SJCRH30 (cell line): ENCODE measurements at places on chromosomes 7 and 10.

DNA sequence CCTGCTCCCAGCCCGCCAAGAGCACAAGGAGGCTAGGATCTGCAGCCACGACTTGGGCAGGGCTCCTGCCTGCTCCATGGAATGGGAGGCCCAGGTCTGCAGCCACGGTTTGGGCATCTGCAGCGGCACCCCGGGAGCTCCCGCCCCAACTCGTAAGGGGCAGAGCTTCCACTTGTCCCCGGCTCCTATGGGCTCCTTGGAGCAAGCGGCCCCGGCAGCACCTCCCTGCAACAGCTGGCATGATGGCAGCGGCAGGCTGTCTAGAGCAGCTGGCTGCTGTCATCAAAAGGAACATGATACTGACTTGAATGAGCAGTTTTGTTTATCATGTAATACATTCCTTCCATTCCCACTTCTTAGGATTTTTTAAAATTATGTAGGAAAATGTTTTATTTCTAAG is 684.0 kb upstream of the FOXK1 start:
- DNase-seq: peak; percentile 93

GRCh38 chr10:30383356-30383755 is 34.3 kb upstream of the MTPAP start:
- DNase-seq: no peak

DNA sequence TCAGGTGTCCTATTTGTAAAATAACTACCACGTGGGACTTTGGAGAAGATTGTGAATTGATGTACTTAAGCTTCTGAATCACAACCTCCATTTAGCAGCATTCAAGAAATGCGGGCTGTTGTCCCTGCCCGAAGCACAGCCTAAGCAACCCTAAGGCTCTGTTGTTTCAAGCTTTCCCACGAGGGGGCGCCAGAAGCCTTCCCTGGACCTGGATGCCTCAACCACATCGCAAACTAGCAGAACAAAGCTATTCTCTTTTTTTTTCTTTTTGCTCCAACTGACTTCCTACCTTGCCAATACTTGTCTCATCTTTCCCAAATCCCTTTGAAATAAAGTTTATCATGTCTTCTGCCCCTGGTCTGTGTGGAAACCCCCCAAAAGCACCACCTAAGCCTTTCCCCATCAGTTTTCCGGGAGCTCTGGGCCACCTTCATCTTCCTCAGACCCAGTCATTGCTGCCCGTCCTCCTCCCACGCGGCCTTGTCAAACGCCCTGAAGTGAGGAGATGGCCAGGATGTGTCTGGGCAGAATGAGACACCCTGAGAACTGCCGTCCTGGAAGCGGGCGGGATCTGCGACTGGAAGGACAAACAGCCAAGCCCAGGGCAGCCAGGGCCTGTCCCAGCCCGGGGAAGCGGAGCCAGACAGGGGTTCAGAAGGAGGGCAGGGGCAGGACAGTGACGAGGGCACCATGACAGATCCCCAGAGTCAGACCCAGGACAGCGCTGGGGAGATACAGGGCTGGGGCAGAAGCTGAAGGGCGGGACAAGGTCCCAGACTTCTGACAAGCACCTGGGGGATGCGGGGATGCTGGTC is 112.7 kb downstream of the SLIT1 start:
- peak; percentile 80 for DNase-seq

GRCh38 chr10:77036276-77036675 is 601.3 kb downstream of the KCNMA1 start:
- no peak for DNase-seq

DNA sequence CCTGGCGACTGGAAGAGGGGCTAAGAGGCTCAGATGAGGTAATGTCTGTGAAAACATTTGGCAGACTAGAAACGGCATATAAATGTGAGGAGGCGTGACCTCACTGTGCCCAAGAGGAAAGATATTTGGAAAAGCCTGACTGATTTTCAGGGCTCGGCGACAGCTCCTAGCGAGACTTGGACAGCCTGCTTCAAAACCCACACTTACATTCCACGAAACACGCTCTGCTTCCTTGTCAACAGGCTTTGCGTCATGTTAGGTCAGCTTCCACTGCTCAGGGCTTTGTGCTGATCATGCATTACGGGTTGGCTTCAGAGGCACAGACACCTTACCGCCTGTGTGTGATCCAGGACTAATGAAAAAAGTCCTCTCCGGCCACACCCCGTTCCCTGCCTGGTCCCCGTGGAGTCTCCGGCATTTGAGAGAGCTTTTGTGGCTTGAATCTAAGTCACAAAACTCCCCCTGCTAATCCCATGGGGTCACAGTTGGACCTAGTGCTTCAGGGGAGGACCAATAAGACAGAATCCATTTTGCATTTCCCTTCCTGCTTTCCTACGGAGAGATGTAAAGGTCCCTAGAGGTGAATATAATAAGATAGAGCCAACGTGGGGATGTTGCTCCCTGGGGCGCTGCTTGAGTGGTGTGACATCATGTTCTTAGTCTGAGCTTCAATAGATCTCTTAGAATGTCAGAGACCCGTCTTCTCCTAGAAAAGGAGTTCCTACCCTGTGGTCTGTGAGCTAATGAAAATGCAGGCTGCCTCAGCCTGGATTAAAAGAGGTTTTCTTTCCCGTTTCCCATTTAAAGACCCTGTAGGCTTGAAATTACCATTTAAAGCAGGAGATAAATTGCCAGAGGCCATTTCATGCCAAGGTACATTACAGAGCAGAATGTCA is 25.5 kb downstream of the FGFBP3 start:
- DNase-seq: peak; percentile 69

DNA sequence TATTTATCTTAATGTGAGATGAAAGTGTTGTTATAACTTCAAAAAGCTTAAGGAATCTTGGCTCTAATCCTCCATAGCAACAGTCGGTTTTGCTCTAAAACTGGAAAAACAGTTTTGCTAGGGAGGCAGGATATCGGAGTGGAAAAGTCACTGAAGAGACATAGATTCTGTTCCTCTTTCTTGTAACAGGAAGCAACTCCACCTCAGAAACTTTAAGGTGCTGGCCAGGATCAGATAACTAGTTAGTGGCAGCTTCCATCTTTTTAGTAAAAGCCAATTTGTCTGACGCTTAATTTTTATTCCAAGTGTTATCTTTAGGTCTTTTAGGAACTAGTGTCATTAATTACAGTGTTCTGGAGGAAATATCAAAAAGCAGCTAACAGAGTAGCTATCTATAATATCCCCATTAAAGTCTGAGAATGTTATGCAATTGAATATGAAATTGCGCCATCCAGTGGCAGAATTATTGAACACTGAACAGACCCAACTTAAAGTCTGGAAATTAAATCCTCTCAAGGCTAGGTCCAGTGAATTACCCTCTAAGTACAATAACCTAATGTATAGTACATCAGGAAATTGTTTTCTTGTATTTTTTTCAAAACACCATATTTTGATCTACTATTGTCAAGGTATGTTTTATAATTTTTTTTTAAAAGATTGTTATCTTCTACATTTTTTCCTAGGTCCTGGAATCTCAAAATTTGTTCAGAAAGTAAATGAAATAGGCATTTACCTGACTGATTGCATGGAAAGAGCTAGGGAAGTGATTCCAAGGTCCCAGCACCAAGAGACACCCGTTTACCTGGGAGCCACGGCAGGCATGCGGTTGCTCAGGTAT is 65.9 kb upstream of the CC2D2B start:
- DNase-seq: peak; percentile 24

- DNase-seq: peak; percentile 28
Observed at GRCh38 chr7:727104-727805, at the start of gene PRKAR1B. Gene PRKAR1B (minus strand): TSS chr7:727281. CDS start chr7:711505, 15,776 bp downstream.

DNA sequence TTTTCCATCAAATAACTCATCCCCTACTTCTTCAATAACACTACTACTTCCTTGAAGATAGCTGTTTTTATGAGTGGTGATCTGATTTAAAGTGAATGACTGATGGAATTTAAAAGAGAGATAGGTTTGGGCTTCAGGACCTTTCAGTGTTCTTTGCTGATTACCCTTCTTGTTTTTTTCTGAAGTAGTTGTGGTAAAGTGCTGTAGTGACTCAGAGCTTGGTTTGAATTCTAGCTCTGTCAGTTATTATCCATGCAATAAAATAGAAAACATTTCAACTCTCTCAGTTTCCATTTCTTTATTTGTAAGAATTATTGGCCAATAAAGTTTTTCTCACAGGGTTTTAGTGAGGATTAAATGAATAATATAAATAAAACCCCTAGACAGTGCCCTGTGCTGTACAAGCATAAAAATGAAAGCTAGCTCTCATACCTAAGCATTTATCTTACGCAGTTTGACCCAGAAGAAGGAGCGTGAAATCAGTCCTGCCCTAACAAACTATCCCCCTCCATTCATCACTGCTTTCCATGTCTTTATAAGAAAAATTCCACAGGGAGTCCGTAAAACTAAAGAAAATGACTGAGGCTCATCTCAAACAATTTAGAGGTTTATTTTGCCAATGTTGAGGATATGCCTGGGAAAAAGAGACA is 25.1 kb upstream of the AKAP9 start:
- no peak for DNase-seq

GRCh38 chr7:81064426-81064825 is 145.6 kb upstream of the SEMA3C start:
- DNase-seq: peak; percentile 94

DNA sequence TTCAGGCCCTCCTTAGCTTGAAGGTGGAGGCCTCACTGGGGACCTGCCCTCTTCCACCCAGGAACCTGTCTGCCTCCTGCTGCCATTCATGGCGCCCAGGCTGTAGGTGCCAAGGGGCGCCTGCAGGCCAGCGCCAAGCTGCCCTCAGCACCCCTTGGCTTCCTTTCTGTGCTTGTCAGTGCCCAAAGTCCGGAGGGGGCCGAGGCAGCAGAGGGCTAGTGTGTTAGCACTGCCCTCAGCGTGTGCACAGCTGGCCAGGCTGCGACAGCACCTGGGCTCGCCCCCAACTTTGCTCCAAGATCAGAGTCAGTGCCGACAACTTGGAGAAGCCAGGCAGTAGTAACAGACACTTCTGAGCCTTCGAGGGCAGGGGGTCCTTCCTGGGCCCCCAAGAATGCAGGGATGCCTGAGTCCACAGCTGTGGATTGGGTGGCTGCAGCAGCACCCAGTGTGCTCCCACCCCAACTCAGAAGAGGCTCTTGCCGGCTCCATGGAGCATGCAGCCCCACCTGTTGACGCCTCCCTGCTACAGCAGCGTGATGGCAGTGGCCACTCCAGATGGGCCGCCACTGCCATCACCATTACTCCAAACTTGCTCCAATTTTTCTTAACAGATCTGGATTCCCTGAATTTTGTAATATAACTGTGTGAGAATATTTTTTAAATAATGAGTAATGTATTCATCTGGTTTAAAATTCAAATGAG is 41.7 kb downstream of the CACUL1 start:
- DNase-seq: no peak

GRCh38 chr7:116407165-116407564 is 92.4 kb upstream of the CAV2 start:
- DNase-seq: no peak

DNA sequence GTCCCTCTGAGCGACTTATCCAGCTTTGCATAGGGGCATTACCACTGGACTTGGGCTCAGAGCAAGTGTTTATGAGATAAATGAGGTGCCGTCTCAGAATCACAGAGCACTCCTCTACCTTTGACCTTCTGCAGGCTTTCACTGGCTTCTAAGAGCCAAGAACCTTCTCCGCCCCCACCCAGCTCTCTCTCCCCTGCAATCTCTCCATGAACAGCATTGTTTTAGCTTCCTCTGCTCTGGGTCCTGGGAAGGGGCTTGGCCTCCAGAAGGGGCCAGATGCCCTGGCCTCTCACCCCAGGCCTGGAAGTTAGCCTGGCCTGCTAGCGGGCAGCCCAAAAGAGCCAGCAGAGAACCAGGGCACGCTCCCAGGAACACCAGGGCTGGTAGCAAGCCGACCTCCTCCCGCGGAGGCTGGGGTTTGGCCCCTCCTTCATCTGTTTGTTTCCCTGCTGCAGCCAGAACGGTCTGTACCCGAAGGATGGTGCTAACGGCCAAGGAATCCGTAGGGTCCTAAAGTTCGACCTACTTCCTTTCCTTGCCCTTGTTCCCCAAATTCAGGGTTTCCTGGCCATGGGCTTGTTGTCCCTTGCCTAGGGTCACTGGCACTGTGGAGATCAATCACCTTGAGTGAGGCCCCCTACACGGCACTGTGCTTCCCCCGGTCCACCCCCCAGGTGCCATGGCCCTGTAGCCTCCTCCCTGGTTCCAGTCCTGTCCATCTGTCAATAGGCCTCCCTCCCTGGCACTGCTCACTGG is 18.7 kb upstream of the DDIT4 start:
- peak; percentile 76 for DNase-seq

- no peak for DNase-seq
Observed at GRCh38 chr7:157413881-157414701, 77.3 kb downstream of the DNAJB6 start.

GRCh38 chr10:110508159-110508788 is 10.6 kb downstream of the DUSP5 start:
- no peak for DNase-seq

DNA sequence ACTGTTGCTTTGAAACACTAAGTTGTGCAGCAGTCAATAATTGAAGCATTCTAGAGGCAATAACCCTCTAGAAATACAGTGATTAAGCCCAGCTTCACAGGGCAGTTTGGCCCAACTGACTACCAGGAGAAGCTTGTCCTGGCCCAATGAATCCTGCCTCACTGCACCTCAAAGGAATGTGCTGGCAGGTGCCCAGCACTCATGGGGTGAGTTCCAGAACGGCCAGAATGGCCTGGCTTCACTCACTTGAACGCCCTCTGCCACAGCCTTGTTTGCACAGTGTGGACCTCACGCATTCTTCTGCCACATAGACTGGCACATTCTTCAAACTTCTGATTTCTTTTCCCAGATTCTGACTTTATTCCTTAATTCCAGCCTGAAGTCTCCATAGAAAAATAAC is 6.6 kb upstream of the ITIH2 start:
- no peak for DNase-seq

DNA sequence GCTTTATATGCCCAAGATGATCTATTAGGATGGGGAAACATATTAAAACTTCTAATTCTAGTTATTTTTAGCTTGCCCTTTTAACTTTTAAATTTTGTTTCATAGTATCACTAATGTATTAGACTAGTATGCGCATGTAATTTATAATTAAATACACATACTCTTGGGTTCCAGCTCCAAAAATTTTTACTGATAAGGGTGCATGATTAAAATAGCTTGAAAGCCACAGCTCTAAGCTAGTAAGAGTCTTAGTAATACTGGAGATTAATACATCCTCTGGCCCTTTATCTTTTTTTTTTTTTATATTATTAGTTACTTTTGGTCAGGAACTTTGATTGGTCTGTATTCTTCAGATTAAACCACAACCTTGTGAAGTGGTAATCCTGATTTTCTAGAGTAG is 53.6 kb downstream of the ATXN7L1 start:
- DNase-seq: no peak
